ENCODE measurements at places on chromosomes 5 and 9. TPM values are rescaled to one million over a fixed set of nuclear protein-coding genes. Genes with fewer than 3 reads are reported as not detected.

LHFPL2 gene
- 76.0 TPM for total RNA-seq

EPB41L4B gene
- 48.6 TPM for total RNA-seq

- DNase-seq: no peak
Observed at GRCh38 chr5:35233601-35234000, 3.3 kb upstream of the PRLR start.

ADGRV1 gene
- 0.16 TPM for total RNA-seq

DNA sequence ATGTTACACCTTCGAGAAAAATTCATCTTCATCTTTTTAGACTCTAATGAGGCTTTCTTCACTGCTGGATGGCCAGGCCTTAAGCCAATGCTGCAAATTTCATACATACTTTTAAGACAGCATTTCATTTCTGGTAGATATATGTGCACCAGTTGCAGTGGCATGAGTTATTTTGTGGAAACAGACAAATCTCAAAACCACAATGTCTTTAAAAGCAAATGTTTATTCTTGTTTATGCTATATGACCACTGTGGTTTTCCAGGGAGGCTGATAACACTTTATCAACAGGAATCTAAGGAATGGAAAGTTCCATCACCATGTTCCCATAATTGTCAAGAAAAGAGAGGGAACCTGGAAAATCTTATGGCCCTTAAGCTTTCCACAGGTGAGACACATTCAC is 27.7 kb downstream of the CDH9 start:
- DNase-seq: no peak

PNPLA7 gene
- 32.1 TPM for total RNA-seq

- no peak for DNase-seq
Observed at GRCh38 chr5:126624534-126624933, 23.8 kb downstream of the PHAX start.

DNA sequence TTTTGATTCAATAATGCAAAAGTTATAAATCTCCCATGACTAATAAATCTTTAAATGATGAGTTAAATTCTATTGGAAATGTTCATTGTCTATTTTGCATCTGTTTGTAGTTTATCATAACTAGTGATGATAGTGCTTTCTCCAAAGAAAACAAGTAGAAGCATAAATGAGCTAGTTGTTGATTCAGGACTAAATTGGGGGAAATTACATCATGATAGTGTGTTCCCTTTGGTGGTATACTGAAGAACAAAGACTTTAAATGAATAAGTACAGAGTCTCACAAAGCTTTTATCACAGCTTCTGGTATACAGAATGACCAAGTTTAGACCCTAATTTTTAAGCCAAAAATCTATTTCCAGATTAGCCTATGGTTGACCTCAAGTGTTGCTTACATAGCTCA is 173.8 kb downstream of the MCTP1 start:
- no peak for DNase-seq

ADAMTS6 gene
- total RNA-seq: 1.3 TPM

- no peak for DNase-seq
Observed at GRCh38 chr5:176994460-176995121, 12.0 kb downstream of the UIMC1 start.

CNTNAP3 gene
- 7.9 TPM for total RNA-seq

DNA sequence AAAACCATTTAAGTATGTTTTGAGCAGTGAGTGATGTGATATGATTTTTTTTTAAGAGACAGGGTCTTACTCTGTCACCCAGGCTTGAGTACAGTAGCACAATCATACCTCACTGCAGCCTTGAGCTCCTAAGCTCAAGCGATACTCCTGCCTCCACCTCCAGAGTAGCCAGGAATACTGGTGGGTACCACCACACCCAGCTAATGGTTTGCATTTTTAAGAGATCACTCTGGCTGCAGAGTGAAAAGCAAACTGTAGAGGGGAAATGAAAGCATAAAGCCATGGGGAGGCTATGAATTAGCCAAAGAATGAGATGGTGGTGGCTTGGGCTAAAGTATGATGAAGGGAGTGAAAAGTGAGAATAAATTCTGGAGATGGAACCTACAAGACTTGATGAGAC is 199.1 kb downstream of the HINT1 start:
- DNase-seq: no peak

DNA sequence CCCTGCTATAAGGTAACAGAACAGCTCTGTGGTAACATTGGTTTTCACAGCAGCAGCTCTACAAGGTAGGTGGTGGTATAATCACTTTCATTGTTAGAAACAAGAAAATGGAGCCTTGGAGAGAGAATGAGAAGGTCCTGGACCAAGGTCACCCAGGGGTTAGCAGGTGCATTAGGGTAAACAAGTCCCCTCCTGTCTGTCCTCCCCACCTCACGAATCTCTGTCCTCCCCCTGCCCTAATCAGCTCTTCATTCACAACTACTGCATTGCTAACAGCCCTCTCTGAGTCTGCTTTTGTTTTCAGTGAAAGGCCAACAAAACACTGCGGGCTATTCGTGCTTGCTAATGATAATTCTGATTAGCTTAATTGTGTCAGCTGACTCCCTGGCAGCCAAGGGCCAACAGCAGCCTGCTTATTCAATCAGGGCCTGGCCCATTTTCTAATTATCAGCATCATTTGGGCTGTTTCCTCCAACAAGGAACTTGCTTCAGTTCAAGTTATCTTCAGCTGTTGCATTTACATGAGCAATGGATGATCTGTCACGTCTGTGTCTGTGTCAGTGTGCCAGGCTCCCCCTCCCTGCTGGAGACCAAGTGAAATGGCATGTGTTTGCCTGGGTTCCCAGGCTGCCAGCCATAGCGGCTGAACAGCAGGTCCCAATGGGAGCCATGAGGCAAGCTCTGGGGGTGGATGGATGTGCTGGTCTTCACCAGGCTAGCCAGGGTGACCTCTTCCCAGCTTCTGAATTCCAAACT is 56.7 kb upstream of the EQTN start:
- no peak for DNase-seq

DNA sequence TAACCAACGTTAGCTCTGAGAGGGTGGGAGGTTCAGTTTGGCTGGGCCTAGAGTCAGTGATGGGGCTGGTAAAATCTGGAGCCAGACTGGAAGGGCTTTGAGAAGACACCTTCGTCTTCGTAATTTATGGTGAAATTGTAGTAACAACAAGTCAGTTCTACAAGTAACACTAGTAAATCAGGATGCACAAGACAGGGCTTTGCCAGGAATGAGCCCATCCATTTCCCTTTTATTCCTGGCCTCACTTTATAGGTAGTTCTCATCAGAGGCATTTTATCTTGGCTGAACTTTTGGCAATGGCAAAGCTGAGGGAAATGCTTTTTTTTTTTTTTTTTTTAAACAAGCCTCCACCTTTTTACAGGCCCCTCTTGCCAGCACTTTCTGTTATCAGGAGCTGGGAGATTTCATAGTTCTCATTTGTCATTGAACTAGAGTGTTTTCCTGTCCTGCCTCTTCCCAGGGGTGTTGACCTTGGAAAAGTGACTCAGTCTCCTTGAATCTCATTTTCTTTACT is 110.5 kb upstream of the KLF4 start:
- DNase-seq: no peak

GRCh38 chr5:43561356-43561755 is 4.5 kb upstream of the PAIP1 start:
- no peak for DNase-seq

DNA sequence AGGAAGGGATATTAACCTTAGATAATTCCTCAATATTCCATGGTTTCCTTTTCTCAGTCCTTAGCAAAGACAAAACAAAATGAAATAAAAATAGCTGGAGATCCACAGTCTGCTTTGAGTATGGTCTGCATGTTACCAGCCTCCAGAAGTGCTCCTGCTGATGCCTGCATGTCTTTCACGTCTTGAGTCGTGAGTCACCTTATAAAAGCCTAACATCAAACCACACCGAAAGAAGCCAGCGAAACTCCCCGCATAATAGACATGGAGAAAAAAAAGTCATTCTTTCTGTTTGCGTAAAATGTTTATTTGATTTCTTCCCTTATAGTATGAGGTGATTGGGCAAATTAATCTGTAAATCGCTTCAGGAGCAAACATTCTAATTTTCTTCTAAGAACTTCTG is 380.5 kb downstream of the SLCO4C1 start:
- no peak for DNase-seq

GRCh38 chr9:136665704-136666371 is 3.1 kb downstream of the EGFL7 start:
- no peak for DNase-seq

DNA sequence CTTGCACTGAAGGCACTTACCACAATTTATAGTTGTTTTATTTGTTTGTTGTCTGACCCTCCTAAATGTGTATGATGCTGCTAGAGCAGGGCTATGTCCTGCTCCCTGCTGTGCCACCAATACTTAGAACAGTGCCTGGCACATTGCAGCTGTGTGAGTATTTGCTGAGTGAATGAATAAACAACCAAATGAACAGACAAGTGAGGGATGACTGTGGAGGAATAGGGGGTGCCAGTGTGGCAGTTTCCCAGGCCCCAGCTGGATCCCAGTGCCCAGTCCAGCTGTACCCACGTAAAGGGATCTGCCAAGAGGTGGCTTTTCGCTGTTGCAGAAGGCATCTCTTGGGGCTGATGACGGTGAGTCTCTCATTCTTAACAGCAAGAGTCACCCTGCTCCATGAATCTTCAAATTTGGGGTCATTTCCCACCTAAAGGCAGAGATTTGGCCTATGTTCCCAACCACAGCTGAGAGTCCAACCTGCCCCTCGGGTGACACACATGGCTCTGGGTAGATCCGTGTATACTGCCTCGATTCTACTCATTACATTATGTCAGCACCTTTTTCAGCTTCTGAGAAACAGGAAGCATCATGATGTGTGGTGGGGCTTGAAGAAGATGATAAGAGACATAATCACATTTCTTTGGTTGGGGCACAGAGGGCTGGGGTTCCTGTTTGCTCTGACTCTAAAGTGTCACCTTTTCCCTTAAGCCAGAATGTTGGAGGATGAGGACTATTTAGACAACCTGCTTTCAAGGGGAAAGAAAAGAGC is 14.3 kb downstream of the IL5 start:
- no peak for DNase-seq

GRCh38 chr9:80352967-80353366 is 781.2 kb downstream of the TLE4 start:
- DNase-seq: no peak

FAM151B gene
- total RNA-seq: 4.0 TPM

DNA sequence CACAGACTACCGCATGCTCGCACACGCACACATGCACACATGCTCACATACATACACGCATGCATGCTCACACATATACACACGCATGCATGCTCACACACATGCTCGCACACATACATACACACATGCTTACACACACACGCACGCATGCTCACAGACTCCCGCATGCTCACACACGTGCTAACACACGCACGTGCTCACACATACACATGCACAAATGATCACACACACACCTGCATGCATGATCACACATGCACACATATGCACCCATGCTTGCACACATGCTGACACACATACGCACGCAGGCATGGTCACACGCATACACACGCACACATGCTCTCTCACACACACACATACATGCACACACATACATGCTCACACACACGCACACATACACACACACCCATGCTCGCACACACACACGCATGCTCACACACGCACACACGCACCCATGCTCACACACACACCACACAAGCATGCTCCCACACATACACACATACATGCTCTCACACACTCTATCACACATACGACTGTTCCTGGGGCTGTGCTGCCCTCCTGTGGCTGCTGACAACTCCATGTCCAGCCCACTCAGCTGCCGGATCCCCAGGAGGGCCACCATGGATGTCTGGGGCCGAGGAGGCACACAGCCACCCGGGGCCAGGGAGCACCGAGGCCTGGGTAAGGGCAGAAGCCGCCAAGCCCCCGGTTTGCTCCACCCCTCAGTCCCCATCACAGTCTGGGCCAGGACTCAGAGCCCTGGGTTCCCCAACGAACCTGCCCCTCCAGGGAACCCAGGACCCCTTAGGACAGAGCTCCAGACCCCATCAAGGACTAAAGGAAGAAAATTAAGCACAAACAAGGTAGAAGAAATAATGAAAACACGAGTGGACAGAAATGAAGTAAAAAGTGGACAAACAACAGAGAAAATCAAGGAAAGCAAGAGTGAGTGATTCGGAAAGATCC is 31.4 kb upstream of the EGFL7 start:
- no peak for DNase-seq

DNA sequence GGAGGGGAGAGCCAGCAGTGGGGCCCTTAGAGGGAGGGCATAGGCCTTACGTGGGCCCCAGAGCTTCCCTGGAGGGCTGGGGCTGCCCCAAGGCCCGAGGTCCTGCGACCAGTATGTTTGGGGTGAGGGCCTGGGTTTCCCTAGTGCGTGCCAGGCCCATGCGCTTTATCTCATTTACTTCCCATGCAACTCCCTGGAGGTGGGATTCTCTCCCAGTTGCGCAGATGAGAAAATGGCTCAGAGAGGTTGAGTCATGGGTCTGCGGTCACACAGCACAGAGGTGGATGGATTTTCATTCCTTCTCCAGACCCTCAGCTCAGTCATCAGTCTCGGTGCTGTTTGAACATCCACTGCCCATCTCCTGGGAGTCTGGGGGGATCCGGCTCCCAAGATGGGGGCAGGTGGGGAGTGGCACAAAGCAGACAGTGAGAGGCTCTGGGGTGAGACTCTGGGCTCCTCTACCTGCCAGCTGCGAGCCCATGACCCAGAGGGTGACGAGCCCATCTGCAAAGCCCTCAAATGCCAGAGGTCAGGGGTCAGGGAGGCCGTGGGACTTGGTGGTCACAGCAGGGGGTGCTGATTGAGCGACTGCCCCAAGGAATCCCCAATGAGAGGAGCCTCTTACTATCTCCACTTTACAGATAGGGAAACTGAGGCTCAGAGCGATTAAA is 171.2 kb downstream of the GAPVD1 start:
- DNase-seq: peak; percentile 57

MIGA2 gene
- 17.3 TPM for total RNA-seq

Measured in mesenteric fat pad (tissue), 1 donor.